Chondrocyte (in vitro differentiated cells): ENCODE measurements at places on chromosomes 1 and 21. TPM values are rescaled to one million over a fixed set of nuclear protein-coding genes. Genes with fewer than 3 reads are reported as not detected.

- DNase-seq: no peak
Observed at GRCh38 chr1:186869526-186870228, 40.9 kb downstream of the PLA2G4A start.

DNA sequence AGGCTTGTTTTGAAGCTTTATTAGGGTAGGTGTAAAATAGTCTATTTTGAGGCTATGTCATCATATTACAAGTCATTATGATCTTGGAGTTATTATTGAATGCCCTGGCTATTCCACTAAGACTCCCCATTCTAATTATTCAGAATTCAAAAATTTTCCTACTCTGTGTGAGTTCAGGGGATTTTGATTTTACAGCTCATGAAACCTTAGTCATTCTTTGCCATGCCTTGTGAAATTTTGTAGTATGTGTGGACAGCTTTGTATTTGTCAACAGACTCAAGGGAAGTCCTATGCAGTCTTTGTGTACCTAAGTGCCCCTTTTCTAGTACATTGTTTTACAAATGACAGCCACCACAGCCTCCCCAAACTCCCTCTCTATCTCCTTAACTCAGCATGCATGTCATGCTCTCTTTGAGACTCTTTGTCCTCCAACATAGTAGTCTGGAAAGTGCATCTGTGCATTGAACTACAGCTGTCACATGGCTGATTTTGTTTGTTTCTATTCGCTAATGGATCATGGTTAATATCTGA lies 28.0 kb downstream of the CD1D start:
- DNase-seq: no peak

GRCh38 chr1:225815526-225816178 lies 5.7 kb downstream of the EPHX1 start:
- no peak for DNase-seq

DNA sequence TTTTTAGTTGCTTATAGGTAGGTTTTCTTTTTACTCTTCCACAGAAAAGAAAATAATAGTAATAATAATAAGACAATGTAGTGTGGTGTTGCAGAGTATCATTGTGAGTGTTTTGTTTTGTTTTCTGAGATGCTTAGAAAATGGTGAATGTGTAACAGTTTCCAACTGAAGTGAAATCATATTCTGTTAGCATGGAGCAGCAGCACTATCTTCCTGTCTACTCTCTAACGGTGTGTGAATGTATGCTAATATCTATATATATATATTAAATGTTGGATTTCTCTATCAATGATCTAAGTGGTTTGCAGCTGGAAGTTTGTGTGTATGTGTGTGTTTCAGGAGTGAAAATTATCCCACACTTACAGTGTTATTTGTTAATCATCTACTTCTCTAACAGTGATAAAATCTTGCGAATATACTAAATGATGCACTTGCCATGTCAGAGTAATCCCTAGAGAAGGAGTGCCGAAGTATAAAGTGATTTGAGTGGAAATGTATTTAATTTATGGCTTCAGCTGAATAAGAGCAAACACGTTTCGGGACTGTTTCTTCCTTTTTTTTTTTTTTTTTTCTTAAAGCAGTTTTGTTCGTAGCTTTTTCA lies 377 bp downstream of the SAMD13 start:
- no peak for DNase-seq

GRCh38 chr1:79530476-79530875 lies 523.9 kb upstream of the ADGRL4 start:
- no peak for DNase-seq

Gene MINDY1
- 12.5 to 18.2 TPM (median 14.8 TPM) in 3 replicates for total RNA-seq

DNA sequence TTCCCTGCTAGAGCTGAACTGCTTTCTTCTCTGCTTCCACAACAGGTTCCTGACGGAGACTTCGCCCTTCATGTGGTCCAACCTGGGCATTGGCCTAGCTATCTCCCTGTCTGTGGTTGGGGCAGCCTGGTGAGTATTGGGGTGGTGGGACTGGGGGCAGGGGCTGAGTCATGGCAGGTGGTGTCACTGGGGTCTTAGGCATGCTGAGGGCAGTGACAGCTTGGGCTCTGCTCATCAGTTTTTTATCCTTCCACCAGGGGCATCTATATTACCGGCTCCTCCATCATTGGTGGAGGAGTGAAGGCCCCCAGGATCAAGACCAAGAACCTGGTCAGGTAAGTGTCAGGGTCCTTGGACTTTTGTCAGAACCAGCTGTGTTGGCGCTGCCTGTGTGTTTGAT lies 1.3 kb downstream of the ATP6V0B start:
- peak; percentile 64 for DNase-seq

Gene ATP6V1G3
- total RNA-seq: not detected in 3 replicates

DNA sequence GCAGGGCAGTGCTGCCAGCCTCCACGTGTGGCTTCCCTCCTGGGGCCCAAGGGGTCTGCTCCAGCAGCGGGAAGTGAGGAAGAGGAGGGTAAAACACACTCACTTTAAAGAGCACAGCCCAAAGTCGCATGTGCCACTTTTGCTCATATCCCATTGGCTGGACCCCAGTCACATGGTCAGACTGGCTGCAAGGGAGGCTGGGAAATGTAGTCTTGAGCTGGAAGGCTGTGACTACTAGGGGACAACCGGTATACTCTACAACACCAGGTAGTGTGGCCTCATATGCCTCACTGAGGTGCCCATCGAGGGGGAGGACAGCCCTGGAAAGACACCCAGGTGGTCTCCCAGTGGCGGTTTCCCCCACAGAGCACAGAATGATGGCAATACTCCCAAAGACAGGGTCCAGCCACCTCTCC lies 45.2 kb downstream of the CAMK2N1 start:
- no peak for DNase-seq

DNA sequence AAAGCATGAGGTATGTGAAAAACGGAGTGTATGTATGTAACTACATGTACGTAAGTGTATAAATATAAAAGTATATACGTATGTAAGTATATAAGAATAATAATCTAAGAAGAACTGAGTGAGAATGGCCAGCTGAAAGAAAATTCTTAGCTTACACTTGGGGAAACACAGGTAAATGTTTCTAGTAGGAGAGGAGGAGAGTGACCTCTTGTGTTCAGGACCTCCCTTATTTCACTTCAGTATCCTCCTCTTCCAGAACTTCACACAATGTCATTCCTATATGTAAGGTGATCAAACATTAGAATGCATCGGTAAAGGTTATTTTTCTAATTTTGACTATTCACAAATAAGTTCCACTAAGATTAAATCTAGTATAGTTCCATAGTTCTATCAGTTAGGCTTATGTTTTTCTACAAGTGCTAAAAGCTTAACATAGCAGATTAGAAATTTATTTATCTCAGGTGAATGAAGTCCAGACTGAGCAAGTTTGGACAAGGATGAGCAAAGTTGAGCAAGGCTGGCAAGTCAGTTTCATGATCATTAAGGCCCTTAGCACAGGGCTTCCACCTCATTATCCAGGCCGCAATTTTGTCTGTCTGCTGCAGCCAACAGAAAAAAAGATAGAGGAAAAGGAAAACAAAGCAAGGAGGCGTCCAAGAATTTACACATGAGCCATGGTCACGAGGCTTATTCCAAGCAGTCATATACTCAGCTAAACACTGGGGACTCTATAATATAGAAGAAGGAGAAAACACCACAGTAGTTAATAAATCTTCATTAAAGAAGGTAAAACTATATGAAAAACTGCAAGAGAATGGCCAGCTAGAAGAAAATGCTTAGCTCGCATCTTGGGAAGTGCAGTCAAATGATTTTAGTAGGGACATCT lies 7.1 kb upstream of the MROH9 start:
- no peak for DNase-seq

DNA sequence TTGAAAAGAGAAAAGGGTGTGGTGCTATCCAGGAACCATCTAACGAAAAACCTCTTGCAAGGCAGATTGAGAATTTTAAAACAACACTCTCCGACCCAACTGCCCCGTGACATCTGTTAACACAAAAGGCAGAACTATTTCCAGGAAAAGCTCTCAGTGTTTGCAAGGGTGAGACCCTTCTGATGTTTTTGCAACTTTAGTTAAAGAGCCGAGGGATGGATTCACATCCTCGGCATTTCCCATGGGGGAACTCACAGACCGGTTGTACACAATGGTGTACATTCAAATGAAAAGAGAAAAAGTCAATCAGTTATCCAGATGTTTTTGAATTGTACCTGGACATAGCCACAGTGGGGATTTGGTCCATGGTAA lies 120.0 kb downstream of the NGF start:
- DNase-seq: no peak

DNA sequence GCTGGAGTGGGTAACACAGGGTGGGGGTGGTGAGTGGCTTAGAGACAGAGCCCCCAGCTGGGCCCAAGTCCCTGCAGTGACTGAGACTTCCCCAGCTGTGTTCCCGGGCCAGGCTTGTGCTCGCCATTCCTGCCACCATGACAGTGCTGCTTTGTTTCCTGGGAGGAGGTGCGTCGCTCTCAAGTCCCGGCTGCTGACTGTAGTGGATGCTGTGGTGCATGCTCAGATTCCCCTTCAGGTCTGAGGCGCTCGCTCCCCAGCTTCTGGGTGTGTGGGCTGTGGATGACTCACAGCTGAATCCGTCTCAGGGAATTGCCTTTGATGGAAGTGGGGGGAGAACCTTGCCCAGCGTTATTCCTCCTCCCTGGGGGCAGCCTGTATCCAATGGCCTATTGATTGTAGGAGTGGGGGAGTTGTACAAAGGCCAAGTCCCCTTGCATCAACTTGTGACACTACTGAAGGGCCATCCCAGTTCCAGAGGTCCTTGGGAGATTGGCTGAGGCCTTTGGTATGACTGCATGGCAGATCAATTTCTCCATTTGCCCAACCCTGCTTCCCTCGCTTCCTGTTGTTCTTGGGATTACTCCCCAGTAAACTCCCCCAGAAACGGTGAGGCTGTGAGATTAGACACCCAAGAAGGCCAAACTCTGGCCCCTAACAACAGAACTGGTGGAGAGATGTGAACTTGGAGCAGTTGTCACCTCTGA lies 17.8 kb upstream of the POU3F1 start:
- DNase-seq: no peak

DNA sequence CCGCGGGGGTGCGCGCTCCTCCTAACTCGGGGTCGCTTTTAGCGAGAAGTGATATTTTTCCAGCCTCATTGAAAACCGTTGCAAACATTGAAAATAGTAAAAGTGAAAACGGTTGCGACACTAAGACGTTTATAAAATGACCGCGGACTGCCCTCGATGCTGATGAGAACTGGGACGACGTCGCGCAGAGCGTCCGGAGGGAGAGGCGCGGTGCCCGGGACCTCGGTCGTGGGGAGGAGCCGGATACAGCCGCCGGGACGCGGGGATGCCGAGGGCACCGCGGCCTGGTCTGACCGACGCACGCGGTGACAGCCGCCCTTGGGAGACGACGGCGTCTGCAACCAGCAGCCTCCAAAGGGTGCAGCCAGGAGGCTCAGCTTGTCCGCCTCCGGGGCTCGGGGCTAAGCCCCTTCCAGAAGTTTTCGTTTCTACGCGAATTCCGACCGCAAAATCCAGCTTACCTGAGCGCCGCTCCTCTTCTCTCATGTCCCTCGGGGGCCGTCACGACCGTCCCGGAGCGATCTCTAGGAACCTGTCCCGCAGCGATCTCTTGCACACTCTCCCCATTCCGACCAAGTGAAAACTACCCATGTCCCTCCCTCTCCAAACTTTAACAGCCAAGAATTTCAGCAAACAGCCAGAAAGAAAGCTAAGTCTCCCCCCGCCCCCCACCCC lies 144.4 kb upstream of the ETS2 start:
- no peak for DNase-seq

DNA sequence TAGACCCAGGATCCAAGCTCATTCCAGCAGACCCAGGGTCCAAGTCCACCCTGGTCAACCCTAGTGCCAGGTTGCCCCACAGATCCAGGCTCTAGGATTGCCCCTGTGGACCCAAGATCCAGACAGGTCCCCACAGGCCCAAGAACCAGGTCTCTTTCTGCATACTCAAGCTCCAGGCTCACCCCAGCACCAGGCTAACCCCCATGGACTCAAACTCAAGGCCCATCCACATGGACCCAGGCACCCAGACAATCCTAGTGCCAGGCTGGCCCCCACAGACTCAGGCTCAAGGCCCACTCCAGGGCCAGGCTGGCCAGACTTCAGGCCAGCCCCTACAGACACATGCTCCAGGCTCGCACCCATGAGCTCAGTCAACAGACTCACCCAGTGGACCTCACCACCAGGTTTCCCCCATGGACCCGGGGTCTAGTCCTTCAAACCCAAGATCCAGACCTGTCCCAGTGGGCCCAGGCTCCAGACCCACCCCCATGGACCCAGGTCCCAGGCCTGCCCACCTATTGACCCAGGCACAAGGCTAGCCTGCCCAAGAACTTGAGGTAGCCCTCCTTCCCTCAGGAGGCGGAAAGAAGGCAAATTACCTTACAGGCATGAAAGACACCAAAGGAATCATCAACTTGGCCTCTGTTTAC lies 124.4 kb downstream of the SMYD3 start:
- no peak for DNase-seq

DNA sequence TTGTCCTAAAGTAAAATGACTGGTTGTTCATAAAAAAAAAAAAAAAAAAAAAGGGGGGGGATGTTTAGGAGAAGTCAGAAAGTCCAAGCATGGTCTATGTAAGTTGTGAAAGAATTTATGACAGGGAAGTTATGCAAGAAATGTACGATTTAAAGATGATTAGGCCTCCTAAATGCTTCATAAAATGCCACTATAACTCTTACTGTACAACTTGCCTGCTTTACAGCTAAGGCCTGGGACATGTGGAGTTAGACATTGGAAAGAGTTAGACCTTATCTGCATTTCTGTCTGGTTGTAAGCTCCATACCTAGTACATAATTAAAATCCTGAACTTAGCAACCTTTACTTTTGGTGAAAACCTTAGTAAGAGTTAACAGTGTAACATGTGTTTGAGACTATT lies 150.0 kb downstream of the TPR start:
- no peak for DNase-seq
